Dermis blood vessel endothelial cell (primary cell): ENCODE measurements at places on chromosomes 7 and 10. TPM values are rescaled to one million over a fixed set of nuclear protein-coding genes. Genes with fewer than 3 reads are reported as not detected.
A peak's percentile ranks its signal among the peaks of the same experiment; 100 is the strongest.

Gene CTTNBP2
- total RNA-seq: 0.34 and 0.37 TPM in 2 replicates

Gene SPACDR
- 0.34 and 0.93 TPM in 2 replicates for total RNA-seq

DNA sequence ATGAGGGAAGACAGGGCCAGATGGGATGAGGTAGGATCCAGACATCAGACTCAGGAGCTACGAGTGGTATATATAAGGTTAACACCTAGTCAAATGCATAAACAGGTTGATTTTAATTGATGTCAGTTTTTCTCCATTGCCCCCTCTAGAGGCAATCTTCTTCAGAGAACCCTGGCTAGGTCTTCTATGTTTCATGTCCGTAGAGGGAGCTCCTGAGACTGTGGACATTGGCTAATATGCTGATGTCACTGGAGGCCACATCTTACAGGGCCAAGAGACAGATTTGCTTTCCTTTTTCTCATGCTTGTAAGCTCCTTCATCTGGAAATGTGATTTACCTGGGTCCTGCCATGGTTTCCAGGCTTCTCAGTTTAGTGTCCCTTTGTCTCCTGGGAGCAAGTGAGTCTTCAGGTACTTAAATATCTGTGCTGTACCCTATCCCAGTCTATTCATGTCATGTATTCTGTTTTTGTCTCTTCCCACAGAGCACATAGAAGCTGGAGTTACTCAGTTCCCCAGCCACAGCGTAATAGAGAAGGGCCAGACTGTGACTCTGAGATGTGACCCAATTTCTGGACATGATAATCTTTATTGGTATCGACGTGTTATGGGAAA, 161.6 kb upstream of the PRSS1 start:
- peak; percentile 82 for DNase-seq

- DNase-seq: no peak
Observed at GRCh38 chr7:141118767-141119166, 44.9 kb downstream of the TMEM178B start.

- peak; percentile 1 for DNase-seq
Observed at GRCh38 chr7:113113912-113114311, 4.4 kb downstream of the SMIM30 start.

- peak; percentile 6 for DNase-seq
Observed at GRCh38 chr7:26534649-26535482, 243.2 kb downstream of the SNX10 start.

GRCh38 chr7:1218541-1219165, 14.0 kb upstream of the UNCX start:
- DNase-seq: no peak

DNA sequence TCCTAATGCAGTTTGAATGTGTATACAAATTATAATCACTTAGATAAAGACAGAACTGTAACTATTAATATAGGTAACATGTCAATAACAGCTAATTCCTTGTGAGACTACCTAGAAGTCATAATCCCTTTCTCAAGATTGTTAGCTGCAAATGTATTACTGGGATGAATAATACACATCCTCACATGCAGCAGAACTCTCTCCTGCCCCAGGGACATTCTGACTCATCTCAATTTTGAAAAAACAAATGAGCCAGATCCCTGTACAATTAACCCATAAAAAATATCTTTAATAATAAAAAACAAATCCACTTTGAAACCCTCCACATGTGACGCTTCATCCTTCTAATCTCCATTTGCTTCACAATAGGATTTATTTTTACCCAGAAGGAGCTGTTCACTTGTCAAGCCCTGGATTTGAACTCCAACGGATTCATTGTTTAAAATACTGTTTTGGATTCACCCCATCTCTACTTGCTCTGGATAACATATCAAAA, 428.4 kb upstream of the TEX47 start:
- DNase-seq: no peak
